ENCODE measurements at places on chromosomes 2 and 18. TPM values are rescaled to one million over a fixed set of nuclear protein-coding genes. Genes with fewer than 3 reads are reported as not detected.
A peak's percentile ranks its signal among the peaks of the same experiment; 100 is the strongest.

- no peak for DNase-seq
- H3K27ac ChIP-seq = no peak overlapping the region
- peaks cover 7% of the 10 kb centered on the region for H3K36me3 ChIP-seq
Observed at GRCh38 chr2:88024509-88024908, 8.2 kb upstream of the RNU2-63P start.

ASAP2 gene
- 14.8 TPM for total RNA-seq

LIMS3 gene
- total RNA-seq = 1.3 TPM

GRCh38 chr18:72995558-72995957 lies 127.8 kb upstream of the NETO1 start:
- H3K4me1 ChIP-seq = no peaks in the 10 kb centered on the region
- no peak overlapping the region for H3K27ac ChIP-seq
- H3K27me3 ChIP-seq = no peaks in the 10 kb centered on the region
- no peaks in the 10 kb centered on the region for H3K36me3 ChIP-seq

DNA sequence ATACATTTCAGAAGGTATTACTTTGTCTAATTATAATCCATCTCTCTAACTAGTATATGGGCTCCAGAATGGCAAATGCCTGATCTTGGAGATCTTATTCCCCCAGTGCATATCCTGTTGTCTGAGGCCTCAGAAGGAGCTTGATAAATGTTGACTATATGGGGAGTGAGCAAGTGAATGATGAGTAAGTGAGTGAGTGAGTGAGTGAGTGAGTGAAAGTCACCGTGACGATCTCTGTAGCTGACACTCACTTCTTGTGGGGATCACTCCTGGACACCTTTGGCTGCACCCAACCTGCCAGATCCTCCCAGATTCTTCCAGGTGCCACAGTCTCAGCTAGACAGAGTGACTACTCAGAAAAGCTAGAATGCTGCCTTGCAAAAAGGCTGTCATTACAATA lies 2.8 kb downstream of the XDH start:
- no peak overlapping the region for H3K27ac ChIP-seq
- peaks cover 20% of the 10 kb centered on the region for H3K27me3 ChIP-seq
- no peak overlapping the region for H3K4me3 ChIP-seq
- peaks cover 2% of the 10 kb centered on the region for H3K36me3 ChIP-seq

DNA sequence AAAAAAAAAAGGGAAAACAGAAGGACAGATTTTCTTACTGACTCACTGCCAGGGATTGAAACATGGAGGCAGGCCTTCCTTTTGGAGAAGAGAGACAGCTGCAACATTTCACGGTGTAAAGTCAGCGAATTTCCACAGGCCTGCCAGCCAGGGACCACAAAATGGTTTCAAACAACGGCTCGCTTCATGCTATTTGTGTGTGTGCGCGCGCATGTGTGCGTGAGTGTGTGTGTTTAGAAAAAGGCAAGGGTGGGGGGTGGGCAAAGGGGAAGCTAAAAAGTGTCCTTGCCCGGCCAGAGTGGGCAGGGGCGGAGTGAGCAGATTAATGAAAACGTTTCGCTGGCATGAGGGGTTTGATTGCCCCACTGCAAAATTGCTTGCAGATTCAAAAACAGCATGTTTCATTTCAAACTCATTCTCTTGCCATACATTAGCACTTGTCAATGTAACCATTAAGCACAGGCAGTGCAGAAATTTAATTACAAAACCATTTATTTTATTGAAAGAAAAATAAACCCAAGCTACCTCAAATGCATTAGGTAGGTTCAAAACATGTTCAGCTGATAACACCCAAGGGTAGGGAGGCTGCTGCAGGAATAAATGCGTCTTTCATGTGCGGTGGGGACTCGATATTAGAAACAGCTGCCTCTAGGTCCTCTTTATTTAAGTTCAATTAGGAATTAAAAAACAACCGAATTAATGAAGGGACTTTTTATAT lies 182.1 kb upstream of the SIX2 start:
- DNase-seq = no peak
- peaks cover 63% of the 10 kb centered on the region for H3K27me3 ChIP-seq
- H3K27ac ChIP-seq = no peak overlapping the region
- H3K4me3 ChIP-seq = no peak overlapping the region
- no peaks in the 10 kb centered on the region for H3K36me3 ChIP-seq
- H3K4me1 ChIP-seq = no peaks in the 10 kb centered on the region

DES gene
- total RNA-seq = not detected

- no peak overlapping the region for H3K4me3 ChIP-seq
- peaks cover 7% of the 10 kb centered on the region for H3K36me3 ChIP-seq
- peak overlapping the region; percentile 80 for H3K27ac ChIP-seq
- peaks cover 8% of the 10 kb centered on the region for H3K4me1 ChIP-seq
Observed at GRCh38 chr2:240512666-240513535, 44.9 kb downstream of the ANKMY1 start.

NEUROD1 gene
- not detected for total RNA-seq

DNA sequence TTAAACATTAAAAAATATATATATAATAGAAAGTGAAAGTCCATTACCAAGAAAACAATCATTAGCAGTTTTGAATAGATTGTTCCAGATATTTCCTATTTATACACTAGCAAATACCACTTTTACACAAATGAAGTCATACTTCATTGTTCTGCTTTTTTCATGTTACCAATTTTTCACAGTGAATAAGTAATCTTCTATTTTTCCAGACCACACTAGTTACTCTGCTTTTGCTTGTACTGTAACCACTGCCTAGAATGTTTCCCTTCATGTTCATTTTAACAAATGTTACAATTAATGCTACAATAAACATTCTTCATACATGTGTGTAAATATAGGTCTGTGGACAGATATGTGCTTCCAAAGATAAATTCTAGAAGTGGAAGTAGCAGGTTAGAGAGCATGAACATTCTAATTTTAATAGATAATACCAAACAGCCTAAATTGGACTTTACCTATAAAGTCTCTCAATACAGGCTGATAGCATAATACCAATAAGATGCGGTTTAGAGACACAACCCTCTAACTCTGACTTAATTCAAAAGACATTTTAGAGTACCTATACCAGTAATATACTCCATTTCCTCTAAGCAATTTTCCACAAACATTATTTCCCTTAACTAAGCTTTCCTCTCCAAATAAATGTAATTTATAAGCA lies 17.0 kb downstream of the ITSN2 start:
- peaks cover 4% of the 10 kb centered on the region for H3K36me3 ChIP-seq
- H3K4me3 ChIP-seq = no peak overlapping the region
- no peak for DNase-seq
- H3K4me1 ChIP-seq = peaks cover 59% of the 10 kb centered on the region

DNA sequence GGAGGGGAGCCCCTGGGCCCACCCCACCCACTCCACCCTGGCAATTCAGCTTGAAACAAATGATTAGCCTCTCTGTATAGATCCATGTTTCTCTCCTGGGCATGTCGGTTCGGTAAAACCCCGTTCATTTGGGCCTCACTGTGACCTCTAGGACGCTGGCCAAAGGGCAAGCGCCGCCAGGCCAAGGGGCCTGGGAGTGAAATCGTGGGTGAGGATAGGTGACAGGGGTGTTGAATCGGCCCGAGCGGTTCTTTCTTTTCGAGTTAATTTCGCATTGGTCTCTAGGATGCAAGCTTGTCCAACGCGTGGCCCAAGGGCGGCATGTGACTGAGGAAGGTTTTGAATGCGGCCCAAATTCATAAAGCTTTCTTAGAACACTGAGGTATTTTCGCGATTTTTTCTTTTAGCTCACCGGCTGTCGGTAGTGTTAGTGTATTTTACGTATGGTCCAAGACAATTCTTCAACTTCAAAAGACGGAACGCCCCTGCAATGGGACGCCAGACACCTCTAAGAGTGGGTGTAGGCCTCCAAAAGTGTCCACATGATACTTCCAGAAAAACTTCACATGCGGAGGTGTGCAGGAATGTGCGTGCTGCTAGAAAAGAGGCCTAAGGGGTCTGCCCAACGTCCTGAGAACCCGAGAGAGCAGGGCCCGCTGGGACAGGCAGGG lies 9.8 kb upstream of the ARID5A start:
- H3K27ac ChIP-seq = peak overlapping the region; percentile 77
- peaks cover 37% of the 10 kb centered on the region for H3K4me1 ChIP-seq
- no peak for DNase-seq
- H3K27me3 ChIP-seq = no peaks in the 10 kb centered on the region
- H3K4me3 ChIP-seq = peak overlapping the region; percentile 81

KATNAL2 gene
- total RNA-seq = 0.86 TPM

GRCh38 chr2:191968120-191968519 lies 121.2 kb upstream of the CAVIN2 start:
- DNase-seq = no peak
- no peaks in the 10 kb centered on the region for H3K36me3 ChIP-seq
- H3K4me1 ChIP-seq = no peaks in the 10 kb centered on the region

MTA3 gene
- total RNA-seq = 25.2 TPM

DNA sequence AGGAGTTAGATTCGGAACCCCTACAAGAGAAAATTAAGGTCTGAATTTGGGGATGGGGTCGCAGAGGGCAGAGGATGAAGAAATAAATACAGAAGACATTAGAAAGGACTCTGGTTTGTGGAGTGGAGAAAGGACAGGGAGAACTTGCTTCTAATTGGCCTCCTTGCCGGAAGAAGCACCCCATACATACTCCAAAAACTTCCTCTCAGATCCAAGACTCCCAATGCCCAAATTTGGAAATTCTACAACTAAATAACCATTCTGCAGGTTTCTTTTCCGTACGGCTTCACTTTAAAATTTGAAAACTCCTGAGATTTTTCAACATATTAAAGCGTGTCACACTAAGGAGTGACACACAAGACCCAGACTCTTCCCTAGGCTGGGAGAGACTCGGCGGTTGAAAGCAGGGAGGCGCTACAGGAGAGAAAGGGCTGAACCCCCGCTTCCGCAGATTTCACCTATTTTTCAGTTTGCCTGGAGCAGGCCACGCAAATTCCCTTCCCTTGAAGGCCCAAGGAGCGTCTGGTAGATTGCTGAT lies 478 bp downstream of the CLHC1 start:
- peak overlapping the region; percentile 99 for H3K4me3 ChIP-seq
- peak overlapping the region; percentile 100 for H3K27ac ChIP-seq
- H3K36me3 ChIP-seq = peaks cover 3% of the 10 kb centered on the region
- H3K4me1 ChIP-seq = peaks cover 43% of the 10 kb centered on the region
- no peak for DNase-seq
- no peaks in the 10 kb centered on the region for H3K27me3 ChIP-seq

- H3K27ac ChIP-seq = peak overlapping the region; percentile 8
- no peak overlapping the region for H3K4me3 ChIP-seq
- H3K4me1 ChIP-seq = peaks cover 26% of the 10 kb centered on the region
- H3K36me3 ChIP-seq = no peaks in the 10 kb centered on the region
- H3K27me3 ChIP-seq = no peaks in the 10 kb centered on the region
- DNase-seq = no peak
Observed at GRCh38 chr2:45839508-45840251, 188.2 kb downstream of the PRKCE start.

LCT gene
- 0.07 TPM for total RNA-seq

EMILIN1 gene
- total RNA-seq = 1.7 TPM

GRCh38 chr2:45229411-45229810 lies 220.2 kb upstream of the SIX2 start:
- no peaks in the 10 kb centered on the region for H3K4me1 ChIP-seq
- no peak overlapping the region for H3K4me3 ChIP-seq
- no peak overlapping the region for H3K27ac ChIP-seq
- no peak for DNase-seq
- peaks cover 29% of the 10 kb centered on the region for H3K27me3 ChIP-seq

DNA sequence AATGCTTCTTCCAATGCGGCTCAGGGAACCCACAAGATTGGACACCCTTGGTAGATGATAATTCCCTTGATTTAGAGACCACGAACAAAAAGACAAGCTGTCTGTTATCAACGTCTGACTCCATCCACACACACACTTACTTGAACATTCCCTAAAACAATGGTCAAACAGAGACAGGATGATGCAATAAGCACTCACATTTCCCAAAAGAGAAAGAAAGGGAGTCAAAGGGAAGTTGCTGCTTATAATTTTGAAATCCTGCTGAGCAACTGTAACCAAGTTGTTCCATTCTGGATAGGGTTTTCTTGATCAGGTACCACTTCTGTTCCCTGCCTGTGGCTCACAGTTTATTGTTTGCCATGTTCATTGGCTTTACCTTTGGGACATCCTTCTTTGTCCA lies 571.3 kb upstream of the CNTNAP5 start:
- H3K27me3 ChIP-seq = no peaks in the 10 kb centered on the region
- no peak overlapping the region for H3K27ac ChIP-seq
- DNase-seq = no peak
- no peak overlapping the region for H3K4me3 ChIP-seq
- H3K4me1 ChIP-seq = no peaks in the 10 kb centered on the region
- H3K36me3 ChIP-seq = no peaks in the 10 kb centered on the region

ANKRD30BL gene
- total RNA-seq = not detected

FAM124B gene
- 2.7 TPM for total RNA-seq

- no peaks in the 10 kb centered on the region for H3K36me3 ChIP-seq
- H3K4me1 ChIP-seq = no peaks in the 10 kb centered on the region
- DNase-seq = no peak
- H3K4me3 ChIP-seq = no peak overlapping the region
- no peak overlapping the region for H3K27ac ChIP-seq
Observed at GRCh38 chr2:28835781-28836180, 25.1 kb downstream of the SPDYA start.

Data from T-helper 17 cell (primary cell).